HCT116 (cell line): ENCODE measurements at places on chromosomes 6 and 20.
A peak's percentile ranks its signal among the peaks of the same experiment; 100 is the strongest.

DNA sequence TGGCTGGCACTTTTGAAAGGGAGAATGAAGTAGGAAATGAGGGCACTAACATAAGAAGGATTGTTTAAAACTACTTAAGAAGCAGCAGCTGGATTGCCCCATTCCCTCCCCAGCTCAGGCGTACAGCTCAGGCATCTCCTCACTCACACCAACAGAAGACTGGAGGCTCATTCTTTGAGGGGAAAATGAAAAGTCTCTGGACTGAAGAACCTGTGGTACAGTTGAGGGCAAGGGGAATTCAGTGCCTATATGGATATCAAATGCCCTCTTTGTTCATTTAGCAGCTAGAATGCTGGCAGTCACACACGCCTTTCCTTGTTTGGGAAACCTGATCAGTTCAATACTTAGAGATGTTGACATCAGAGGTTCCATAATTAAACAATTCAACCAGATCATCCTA lies 502.1 kb upstream of the SOX4 start:
- no peak for DNase-seq

DNA sequence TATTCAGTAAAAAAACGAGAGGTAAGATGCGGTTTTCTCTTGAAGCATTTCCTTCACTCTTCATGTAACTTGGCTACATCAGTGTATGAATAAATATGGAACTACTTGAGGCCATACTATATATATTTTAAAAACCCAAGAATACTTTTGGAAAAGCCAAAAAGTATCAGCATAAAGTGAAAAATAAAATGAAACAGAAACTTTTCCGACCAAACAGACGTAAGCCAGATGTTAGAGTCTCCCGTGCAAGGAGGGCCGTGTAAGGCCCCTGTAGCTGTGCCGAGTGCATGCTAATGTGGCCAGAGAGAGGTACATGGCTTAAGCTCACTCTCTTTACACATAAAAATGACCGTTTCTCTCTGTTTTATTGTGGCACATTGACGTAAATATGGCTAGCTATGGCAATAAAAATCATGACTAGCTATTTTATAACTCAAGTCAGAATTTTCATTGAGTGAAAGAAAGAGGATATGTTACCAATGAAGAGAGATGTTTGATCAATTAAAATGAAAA lies 140.1 kb upstream of the GMDS start:
- DNase-seq: no peak

DNA sequence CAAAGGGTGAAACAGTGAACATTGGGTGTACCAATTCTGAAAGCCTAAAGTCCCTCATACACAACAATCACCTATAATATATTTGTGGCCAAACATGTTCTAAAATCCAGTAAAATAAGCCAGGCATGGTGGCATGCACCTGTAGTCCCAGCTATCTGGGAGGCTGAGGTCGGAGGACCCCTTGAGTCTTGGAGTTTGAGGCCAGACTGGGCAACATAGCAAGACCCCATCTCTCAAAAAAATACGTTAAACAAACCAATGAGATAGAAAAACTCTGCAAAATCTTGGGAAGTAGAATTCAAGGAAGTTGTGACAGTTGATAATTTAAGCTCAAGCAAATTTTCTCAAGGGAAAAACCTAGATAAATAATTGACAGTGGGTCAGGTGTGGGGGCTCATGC lies 92.6 kb downstream of the CAP2 start:
- no peak for DNase-seq

GRCh38 chr20:17638835-17639407 lies 43.1 kb downstream of the RRBP1 start:
- DNase-seq: no peak

DNA sequence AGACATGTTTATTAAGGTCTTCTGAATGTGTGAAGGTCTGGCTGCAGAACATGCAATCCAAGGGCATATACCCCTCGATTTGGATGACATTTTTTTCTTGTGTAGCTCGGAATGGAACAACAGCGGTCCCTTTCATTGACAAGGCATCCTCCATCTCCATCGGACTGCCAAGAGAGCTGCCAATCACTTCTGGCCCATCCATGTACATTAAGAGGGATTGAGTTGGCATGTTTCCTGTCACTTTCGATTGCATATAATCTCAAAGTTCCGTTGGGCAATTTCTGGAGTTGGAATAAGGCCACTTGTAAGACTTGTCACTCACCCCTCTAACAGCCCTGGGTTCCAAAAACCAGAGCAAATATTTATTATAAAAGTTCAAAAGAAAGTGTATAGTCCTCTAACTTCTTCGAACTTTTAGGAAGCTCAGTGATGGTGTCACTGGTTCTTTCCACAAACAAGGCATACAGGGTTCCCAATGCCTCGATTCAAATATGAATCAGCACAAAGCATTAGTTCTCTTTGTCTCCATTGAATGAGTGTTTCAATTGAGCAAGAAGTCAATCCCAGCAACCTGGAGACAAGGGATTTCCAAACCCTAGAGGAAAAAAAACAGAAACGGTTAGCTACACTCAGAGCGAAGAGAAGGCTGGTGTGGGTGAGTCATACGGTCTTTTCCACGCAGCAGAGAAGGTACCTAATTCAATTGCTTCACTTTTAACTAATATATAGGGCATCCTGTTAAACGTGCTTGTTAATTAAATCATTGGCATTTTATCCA lies 10.9 kb downstream of the ZNF217 start:
- no peak for DNase-seq

GRCh38 chr20:11581271-11581670 lies 336.4 kb upstream of the BTBD3 start:
- peak; percentile 22 for DNase-seq

- no peak for DNase-seq
Measured at GRCh38 chr6:36276581-36277536, 7.0 kb downstream of the PNPLA1 start.

- no peak for DNase-seq
Measured at GRCh38 chr20:35106827-35107380, 14.3 kb upstream of the TRPC4AP start.

GRCh38 chr20:55174172-55174571 lies 698.8 kb downstream of the DOK5 start:
- DNase-seq: no peak

- DNase-seq: no peak
Measured at GRCh38 chr6:110746680-110747079, 68.6 kb downstream of the CDK19 start.

DNA sequence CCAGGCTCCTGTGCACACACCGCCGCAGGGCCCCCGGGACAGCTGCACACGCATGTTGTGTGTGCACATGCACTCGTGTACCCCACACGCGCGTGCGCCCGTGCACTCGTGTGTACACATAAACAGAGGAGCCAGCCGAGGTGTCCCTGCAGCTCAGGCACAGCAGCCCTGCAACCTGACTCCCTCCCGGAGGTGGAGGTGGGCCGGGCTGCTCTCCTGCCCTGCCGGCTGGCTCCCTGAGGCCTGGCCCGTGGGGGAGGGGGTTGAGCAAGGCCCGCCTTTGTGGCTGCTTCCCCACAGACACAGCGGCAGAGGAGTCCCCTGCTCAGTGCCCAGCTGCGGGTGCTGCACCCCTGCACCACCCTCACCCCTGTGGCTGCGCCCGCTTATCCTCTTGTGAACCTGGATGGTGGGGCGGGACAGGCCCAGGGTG lies 624 bp downstream of the RBBP8NL start:
- DNase-seq: no peak

- DNase-seq: peak; percentile 7
Measured at GRCh38 chr6:76861403-76861802, 601.9 kb downstream of the HTR1B start.

DNA sequence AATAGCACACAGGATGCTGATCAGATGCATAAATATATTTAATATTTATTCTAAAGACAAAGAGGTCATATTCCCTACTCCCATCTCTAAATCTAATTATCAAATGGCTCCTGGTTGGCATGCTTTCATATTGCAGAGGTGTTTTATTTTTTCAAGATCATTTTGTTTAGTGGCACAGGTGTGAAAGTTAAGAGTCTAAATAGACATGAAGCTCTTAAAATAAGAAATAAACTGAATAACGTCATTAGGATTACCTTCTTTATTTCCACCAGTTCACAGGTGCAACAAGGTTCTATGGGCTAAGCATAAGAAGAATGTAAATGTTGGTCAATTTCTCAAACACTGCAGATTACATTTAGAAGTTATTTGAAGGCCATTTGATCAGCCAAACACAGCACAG lies 7.1 kb upstream of the CYP24A1 start:
- no peak for DNase-seq

- no peak for DNase-seq
Measured at GRCh38 chr6:157265635-157266034, 57.7 kb downstream of the TMEM242 start.

- DNase-seq: no peak
Measured at GRCh38 chr6:158635427-158636073, 9.0 kb downstream of the DYNLT1 start.

- DNase-seq: no peak
Measured at GRCh38 chr20:57851025-57851682, 141.3 kb upstream of the PMEPA1 start.

GRCh38 chr6:82954937-82955577 lies 110.6 kb downstream of the UBE3D start:
- DNase-seq: no peak

DNA sequence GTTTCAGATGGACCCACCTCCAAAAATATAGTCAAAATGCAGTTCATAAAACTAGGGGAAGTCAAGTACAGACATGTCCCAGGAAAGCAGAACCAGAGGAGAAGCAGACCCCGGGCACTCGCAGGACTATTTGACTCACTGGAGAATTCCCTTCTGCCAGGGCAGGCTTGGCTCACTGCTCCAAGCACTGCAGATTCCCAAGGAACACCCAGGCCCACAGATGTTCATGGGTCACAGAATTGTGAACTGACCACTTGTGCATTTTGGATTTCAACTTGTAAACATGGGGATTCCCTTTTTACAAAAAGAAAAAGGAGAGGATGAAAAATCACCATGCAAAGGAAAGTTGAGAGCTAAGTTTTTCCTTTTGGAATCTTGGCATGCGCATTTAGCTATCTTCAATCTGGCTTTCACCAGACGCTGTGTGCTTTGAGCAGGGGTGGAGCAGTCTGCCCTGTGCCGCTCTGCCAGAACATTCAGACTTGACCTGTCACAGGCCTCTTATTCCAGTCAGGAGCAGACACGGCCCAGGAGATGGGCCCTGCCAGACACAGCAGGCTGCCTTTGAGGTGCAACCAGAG lies 237.5 kb upstream of the TAB2 start:
- no peak for DNase-seq

DNA sequence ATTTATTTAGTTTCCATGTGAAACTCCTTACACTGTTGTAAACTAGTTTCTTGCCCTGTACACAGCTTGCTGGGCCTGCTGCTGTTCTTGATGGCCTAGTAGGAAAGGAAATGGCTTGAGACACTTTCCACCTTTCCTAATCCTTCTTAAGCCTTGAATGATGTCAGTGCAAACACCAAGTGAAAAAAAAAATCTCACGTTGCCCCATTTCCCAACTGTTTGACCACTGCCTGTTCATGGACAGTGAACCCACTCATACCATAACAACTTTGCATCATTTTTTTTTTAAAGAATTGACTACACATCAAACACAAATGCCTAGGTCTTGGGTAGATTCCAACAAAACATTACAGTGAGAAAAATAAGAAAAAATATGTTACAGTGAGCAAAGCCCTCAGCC lies 653.6 kb upstream of the FLRT3 start:
- DNase-seq: no peak

GRCh38 chr6:105936972-105937371 lies 149.2 kb upstream of the PRDM1 start:
- DNase-seq: no peak

DNA sequence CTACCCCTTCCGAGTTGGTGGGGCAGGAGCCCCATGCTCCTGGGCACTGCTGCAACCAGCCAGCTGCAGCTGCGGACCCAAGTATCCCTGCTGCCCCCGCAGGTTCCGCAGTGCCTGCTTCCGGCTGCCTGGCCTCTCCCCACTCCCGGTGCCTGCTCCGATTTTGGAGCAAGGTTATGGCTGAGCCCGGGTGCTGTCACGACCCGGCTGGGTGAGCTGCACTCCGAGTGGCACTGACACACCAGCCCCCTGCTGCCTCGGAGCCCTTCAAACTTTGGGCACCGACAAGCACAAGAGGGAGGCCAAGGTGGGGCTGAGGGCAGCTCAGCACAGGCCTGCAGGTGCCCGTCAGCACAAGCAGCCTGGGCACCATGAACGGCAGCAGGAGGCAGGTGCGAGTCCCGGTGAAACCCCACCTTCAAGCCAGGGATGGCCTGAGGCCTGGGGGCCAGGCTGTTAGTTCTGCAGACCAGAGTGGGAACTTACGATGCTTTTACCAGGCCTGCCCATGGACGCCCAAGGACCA lies 25.9 kb upstream of the HACE1 start:
- DNase-seq: no peak

DNA sequence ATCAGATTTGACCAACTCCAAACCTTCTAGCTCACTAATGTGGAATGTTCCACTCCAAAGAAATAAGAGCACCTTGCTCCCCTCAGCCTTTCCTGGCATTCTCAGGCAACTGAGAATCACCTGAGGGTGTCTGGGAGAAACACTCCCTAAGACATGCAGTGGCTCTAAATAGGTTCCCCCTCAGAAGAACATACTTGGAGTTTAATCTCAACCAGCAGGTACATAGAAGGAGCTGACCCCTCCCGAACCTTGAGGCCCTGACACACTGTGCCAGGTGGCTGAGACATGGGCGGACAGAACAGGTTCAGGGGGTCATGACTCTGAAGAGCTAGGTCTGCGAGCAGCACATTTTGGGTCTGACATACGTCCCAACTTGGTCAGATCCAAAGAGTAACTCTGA lies 107.6 kb upstream of the MAP3K4 start:
- DNase-seq: no peak

DNA sequence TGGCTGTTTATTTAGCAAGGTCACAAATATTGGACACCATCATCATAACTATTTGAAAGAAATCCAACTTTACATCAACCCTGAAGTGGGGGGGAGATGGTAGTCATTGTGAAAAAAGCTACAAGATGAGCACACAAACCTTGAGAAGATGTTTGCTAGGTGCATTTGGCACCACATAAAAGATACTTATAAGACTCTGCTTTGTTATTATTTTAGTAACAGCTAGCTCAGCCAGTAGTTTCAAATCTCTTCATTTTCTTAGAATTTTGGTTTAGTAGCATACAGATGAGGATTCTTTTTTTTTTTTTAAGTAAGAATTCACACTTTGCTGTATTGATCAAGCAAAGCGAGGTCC lies 14.4 kb downstream of the ADTRP start:
- DNase-seq: no peak

GRCh38 chr20:18773566-18773965 lies 40.0 kb upstream of the SCP2D1 start:
- DNase-seq: no peak

GRCh38 chr6:38476888-38477287 lies 162.8 kb downstream of the BTBD9 start:
- no peak for DNase-seq
